Left kidney (tissue), 8 donors: ENCODE measurements at places on chromosomes 3 and 15. TPM values are rescaled to one million over a fixed set of nuclear protein-coding genes. Genes with fewer than 3 reads are reported as not detected.

DNA sequence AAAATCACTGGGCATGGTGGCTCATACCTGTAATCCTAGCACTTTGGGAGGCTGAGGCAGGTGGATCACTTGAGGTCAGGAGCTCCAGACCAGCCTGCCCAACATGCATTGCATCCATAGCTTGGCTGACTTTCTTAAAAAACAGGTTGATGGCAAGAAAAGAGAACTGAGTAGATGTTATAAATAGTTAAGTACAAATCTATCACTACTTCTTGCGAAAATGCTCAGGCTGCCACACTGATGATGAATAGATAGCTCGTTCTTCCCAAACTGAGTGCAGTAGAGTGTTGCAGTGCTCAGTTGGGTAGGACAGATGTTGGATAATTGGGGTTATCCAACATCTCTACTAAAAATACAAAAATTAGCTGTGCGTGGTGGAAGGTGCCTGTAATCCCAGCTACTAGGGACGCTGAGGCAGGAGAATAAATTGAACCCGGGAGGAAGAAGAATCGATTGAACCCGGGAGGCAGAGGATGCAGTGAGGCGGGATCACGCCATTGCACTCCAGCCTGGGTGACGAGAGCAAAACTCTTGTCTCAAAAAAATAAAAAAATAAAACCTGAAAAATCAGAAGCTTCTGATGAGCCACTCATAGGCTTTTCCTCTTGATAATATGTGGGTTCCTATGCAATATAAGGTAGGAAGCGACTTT is 1.2 kb downstream of the BTLA start:
- no peak for DNase-seq

GRCh38 chr3:31704591-31705179 is 172.0 kb downstream of the STT3B start:
- no peak for DNase-seq

Gene MLF1
- polyA plus RNA-seq = 62.9 TPM

DNA sequence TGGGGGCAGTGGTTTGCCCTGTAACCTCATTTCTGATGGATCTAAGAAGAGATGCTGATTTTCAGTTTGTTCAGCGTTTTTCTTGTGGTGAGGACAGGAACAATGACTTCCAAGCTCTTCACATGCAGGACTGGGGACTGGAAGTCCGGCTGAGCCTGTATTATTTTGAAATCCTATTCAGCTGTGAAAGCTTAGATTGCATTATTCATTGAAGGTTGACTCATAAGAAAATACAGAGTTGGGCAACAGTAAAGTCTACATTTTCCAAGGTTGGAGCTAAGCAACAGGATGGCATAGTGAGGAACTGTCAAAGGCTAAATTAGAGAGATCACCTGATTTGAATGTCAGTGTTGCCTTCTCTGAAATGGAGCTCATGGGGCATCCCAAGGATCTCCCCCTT is 230.9 kb upstream of the FEZF2 start:
- no peak for DNase-seq

DNA sequence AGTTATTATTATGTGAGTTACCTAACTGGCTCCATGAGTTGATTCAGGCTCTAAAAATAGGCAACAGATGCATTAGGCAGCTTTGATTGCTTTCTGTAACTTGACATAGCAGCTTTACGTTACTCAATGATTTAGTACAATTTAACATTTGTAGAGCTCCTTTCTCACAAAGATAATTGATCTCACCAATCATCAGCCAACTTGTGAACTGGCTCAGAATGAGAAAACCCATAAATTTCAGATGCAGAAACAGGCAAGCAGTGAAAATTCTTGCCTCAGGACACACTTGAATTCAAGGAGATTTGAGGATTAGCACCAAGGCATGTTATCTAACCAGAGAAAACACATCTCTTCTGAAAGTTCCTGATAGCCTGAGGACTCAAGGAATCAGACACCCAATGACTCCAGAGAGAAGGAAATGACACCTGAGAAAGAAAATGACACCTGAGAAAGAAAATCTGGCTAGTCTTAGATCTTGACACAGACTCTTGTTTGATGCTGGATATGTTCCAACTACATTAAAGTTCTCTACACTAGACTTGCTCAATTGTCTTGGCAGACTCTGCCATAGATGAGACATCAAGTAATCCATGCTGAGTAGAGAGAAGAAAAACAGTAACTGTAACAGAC is 315.1 kb upstream of the CBLB start:
- DNase-seq = no peak

GRCh38 chr15:67928666-67929065 is 88.8 kb upstream of the RNU6-1 start:
- DNase-seq = no peak

GRCh38 chr3:50171540-50172301 is 16.6 kb downstream of the SEMA3F start:
- no peak for DNase-seq

Gene CCR2
- polyA plus RNA-seq = 1.1 TPM

GRCh38 chr3:184361932-184362667 is 590 bp downstream of the POLR2H start:
- DNase-seq = no peak

DNA sequence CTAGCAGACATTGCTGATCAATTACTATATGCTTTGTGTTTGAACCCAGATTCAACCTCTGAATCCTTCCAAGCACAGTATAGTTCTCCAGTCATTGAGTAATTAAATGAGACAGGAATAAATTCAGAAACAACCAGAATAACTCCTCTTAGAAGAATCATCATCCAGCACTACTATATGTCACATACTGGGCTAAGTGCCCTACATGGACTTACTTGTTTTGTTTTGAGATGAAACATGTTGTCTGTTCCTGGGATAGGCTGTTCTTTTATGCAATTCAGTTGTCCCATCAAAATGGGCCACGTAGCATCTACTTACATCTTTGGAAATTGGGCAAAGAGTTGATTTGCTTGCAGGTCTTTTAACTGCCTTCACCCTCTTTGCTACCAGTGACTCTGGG is 365.5 kb upstream of the SUCLG2 start:
- no peak for DNase-seq

GRCh38 chr15:27983496-27983895 is 115.6 kb downstream of the OCA2 start:
- no peak for DNase-seq

- DNase-seq = no peak
Measured at GRCh38 chr3:195005759-195006510, 265.0 kb downstream of the XXYLT1 start.

DNA sequence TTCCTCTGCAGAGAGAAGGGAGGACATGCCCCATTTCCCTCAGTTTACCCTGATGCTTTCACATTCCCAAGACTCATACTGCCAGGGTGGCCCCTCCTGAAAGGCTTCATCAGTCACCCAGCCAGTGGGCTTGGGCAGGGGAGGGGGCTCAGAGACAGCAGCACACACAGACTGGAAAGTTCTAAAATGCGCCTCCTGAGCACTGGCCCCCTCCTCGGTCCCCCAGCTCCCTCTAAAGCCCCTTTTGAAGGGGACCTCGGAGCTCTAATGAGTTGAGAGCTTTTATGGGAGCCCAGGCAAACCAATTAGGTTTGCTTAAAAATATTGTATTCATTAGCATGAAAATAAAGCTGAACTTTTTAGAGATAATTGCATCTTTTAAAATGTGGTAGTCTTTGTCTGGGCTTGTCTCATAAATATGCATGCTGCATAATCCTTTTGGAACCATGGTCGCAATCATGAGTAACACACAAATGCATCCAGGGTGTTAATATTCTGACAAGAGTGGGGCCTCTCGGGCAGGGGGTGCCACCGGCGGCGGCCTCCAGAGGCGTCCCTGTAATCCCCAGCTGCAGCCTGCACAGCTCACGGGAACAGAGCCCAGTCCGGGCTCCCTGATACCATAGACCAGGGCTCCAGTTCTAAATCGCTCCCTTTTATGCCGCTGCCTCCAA is 78.5 kb downstream of the RPLP1 start:
- DNase-seq = no peak

- DNase-seq = no peak
Measured at GRCh38 chr15:58983261-58983660, 4.2 kb upstream of the RNF111 start.

- no peak for DNase-seq
Measured at GRCh38 chr3:48631516-48632448, 3.5 kb downstream of the SLC26A6 start.
